ENCODE measurements at places on chromosomes 12 and 14.
A peak's percentile ranks its signal among the peaks of the same experiment; 100 is the strongest.

GRCh38 chr14:53793790-53794505, 162.7 kb downstream of the BMP4 start:
- DNase-seq = peak; percentile 22

- DNase-seq = no peak
Observed at GRCh38 chr14:90813442-90813841, 2.8 kb downstream of the TTC7B start.

- no peak for DNase-seq
Observed at GRCh38 chr12:38157274-38157932, 159.2 kb upstream of the ALG10B start.

GRCh38 chr14:21825149-21825743, 151.6 kb upstream of the OR4E1 start:
- DNase-seq = no peak

DNA sequence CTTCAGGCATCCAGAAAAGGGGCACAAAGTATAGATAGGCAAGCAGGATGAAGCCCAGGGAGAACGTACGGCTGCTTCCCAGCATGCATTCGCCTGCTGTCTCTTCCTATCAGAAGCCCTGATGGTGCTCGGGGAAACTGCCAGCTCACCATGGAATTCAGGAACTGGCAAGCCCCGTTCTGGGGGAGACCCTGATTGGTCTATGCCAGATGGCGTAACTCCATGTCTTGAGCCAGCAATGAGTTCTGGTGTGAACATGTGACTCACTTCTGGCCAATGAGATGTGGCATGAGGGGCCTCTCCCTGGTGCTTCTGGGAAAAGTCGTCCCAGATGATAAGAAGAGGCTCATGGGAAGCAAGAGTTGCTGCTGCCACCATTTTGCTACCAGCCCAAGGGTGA, 270.8 kb downstream of the BCL11B start:
- DNase-seq = no peak

DNA sequence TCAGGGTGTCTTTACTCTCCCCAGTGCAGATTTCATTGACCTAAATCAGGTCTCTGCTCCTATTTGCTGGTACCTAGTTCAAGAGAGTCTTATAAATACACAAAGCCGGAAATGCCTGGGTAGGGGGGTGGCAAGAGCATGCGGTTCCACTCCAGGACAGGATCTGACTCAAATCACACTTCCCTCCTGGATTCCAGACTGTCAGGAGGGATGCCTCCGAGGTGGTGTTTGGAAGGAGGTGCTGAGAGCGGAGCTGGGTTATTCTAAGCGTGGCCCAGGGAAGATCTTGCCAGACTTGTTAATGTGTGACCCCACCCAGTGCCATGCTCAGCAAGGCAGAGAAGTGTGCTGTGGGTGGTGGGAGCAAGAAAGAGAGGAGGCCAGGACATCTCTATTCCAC, 49.8 kb downstream of the B4GALNT3 start:
- peak; percentile 13 for DNase-seq

GRCh38 chr14:50533806-50534205, 1.4 kb upstream of the MAP4K5 start:
- DNase-seq = no peak

DNA sequence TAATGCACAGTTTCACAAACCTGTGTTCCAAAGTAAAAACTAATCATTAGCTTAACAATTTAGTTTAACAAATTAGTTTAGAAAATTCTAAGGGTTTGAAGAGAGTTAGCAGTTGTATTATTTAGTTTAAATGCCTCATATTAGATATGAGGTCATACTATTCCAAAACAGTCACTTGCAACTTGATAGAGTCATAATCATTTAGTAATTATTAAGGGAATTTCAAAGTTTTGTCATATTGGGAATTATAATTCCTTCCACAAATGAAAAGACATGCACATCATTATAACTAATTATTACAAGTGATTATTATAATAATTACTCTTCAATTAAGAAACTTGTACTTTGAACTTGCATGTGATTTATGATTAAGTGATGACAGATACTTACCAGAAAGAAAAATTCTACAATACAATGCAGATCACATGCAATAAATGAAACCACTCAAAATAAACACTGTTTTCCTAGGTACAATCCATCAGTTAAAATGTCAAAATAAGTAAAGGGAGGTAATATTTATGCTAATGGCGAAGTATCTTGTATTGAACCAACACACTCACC, 66.1 kb downstream of the TMTC1 start:
- no peak for DNase-seq

- no peak for DNase-seq
Observed at GRCh38 chr12:93230326-93230720, 147.4 kb upstream of the NUDT4 start.

- DNase-seq = no peak
Observed at GRCh38 chr14:93709249-93709648, 79.0 kb downstream of the PRIMA1 start.

DNA sequence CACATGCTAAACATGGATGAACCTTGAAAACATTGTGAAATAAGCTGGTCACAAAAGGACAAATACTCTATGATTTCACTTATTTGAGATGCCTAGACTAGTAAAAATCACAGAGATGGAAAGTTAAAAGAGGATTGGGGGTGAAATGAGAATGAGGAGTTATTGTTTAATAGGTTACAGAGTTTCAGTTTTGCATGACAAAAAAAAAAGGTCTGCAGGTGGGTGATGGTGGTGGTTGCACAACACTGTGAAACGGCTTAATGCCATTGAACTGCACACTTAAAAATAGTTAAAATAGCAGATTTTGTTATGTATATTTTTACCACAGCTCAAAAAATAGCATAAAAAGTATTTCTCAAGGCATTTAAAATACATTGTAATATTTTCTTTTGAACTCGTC, 151.9 kb upstream of the NRXN3 start:
- DNase-seq = no peak

GRCh38 chr14:104882325-104882973, 17.4 kb downstream of the CEP170B start:
- DNase-seq = no peak

GRCh38 chr14:54420478-54421142, 20.6 kb downstream of the CNIH1 start:
- no peak for DNase-seq

- no peak for DNase-seq
Observed at GRCh38 chr14:55536204-55536708, 43.8 kb upstream of the KTN1 start.

- DNase-seq = no peak
Observed at GRCh38 chr12:128121424-128121823, 145.5 kb upstream of the TMEM132C start.

DNA sequence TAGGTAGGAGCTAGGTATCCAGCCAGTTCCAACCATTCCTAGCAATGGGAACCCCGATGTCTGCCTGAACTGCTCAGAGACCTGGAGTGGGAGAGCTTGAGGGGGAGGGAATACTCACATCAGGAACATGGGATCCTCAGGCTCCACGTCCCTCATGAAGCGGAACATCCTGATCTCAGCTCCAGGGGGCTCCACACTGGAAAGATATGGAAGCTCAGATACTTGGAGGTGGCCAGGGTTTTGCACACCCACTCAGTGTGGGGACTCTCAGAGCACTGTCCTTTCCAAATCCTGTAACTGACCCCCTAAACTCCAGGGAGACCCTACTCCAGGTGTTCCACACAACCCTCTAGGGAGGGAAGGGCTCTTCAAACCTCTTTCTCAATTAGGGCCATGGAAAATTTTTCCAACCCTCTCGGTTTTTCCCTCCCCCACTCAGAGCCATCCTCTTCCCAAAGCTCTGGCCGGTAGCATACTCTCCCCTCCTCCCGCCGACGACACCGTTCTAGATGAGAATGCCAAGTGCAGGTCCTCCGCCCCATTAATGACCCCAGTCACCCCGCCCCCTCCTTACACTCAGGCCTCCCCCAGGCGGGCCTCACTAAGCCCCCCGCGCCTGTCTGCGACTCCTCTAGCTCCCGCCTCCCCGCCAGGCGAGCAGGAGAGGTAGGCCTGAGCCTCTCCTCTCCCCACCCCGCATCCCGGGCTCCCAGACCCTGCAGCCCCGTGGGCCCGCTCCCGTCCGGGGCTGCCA, 597 bp downstream of the MLF2 start:
- peak; percentile 54 for DNase-seq

DNA sequence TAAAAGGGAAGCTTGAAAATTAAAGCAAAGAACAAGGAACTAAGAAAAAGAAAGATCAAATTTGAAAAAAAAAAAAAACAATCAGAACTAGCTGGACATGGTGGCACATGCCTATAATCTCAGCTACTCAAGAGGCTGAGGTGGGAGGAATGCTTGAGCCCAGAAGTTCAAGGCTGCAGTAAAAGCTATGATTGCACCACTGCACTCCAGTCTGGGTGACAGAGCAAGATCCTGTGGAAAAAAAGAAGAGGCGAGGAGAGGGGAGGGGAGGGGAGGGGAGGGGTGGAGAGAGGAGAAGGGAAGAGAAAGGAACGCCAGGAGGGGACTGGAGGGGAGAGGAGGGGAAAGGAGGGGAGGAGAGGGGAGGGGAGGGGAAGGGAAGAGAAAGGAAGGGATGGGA, 43.0 kb downstream of the EEA1 start:
- DNase-seq = no peak

Data from right kidney (tissue), 9 donors.